ENCODE measurements at places on chromosomes 12 and 14. TPM values are rescaled to one million over a fixed set of nuclear protein-coding genes. Genes with fewer than 3 reads are reported as not detected.

GRCh38 chr14:89564989-89565388 lies 148.0 kb upstream of the FOXN3 start:
- no peak for DNase-seq

- no peak for DNase-seq
These were observed 117.2 kb upstream of the CCND2 start for GRCh38 chr12:4156317-4156716.

DNA sequence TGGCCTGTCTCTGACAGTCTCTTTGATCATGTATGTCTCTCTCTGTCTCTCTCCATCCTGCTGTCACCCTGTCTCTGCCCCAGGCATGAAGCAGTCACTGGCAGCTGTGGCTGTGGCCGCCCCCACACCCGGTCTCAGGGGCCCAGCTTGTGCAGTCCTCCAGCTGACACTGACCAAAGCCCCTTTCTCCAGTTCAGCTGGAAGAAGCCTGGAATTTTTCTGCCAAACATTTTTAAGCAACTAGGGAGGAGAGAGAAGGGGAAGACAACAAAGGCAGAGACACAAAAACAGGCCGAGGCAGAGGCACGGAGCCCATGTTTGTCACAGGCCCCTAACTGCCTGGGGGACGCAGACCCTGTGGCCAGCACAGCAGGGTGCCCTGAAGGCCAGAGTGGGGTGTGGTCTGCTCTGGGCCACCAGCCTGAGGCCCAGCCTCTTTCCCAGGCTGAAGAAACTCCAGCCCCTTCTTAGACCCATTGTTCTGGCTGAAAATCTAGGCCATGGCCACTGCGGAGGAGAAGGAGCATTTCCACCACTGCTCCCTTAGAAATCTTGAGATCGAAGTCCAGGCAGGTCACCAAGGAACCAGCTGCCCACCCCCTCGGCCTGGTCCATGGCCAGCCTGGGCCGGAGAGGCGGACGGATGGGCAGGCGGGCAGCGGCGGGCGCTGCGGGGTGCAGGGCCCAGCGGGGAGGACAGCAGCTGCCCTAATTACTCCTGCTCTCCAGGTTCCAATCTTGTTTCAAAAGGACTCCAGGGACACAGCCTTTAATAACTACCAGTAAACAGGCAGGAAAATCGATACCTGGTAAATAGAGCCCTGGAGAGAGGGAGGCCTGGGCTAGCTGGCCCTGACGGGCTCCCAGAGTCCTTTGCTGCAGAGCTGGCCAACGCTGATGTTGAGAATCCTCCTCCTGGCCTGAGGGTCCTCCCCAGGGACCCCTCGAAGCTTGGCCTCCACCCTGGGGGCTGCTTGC lies 14.9 kb downstream of the DTX1 start:
- no peak for DNase-seq

The ITGB7 gene
- 1.8 TPM for total RNA-seq

The TBX3 gene
- 5.8 TPM for total RNA-seq

The OAS1 gene
- 20.5 TPM for total RNA-seq

The VSX2 gene
- not detected for total RNA-seq

Data from liver (tissue), 10 donors.